ENCODE measurements at places on chromosomes 3 and 15.

GRCh38 chr3:188769831-188770230, 401.9 kb upstream of the TPRG1 start:
- DNase-seq: no peak

DNA sequence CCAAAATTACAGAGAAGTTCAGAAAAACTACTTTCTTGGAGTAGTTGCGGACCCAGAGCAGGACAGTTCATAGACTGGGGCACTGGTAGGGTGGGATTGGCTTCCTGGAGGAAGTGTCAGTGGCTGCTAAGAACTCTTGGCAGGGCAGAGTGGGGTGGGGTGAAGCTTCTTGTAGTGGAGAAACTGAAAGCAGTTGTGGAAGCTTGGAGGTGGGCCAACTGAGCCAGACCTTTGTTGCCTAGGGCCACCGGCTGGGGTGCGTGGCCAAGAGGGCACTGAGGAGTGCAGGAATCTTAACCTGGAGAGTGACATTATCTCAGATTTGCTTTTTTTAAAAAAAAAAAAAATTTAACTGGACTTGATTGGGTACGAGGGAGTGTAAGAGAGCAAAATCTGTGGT, 3.1 kb downstream of the KAT2B start:
- peak; percentile 37 for DNase-seq

GRCh38 chr3:47163169-47164006, 525 bp downstream of the SETD2 start:
- DNase-seq: peak; percentile 60

- DNase-seq: no peak
These were observed 354.5 kb downstream of the WDR72 start for GRCh38 chr15:53404930-53405493.

GRCh38 chr3:141452045-141452444, 34.8 kb upstream of the RASA2 start:
- peak; percentile 18 for DNase-seq

- DNase-seq: no peak
These were observed 48.7 kb upstream of the GATM start for GRCh38 chr15:45427085-45427484.

DNA sequence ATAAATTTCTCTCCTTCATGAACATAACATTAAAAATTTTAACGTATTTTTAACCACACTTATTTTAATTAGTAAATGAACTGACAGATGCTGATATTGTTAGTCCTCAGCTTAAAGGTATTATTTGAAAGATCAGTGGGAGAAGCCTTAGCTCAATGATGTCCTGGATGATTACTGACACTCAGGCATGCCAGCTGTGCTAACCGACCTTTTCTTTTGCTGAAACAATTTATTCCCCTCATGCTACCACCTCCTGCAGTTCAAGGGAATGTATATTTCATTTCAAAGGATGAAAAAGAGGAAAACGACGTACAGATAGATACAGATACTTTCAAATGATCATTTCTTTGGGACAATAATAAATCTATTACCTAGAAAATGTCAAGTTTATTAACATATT, 620.8 kb downstream of the FGF12 start:
- DNase-seq: no peak

GRCh38 chr3:46324036-46324435, 29.9 kb upstream of the CCR2 start:
- no peak for DNase-seq

DNA sequence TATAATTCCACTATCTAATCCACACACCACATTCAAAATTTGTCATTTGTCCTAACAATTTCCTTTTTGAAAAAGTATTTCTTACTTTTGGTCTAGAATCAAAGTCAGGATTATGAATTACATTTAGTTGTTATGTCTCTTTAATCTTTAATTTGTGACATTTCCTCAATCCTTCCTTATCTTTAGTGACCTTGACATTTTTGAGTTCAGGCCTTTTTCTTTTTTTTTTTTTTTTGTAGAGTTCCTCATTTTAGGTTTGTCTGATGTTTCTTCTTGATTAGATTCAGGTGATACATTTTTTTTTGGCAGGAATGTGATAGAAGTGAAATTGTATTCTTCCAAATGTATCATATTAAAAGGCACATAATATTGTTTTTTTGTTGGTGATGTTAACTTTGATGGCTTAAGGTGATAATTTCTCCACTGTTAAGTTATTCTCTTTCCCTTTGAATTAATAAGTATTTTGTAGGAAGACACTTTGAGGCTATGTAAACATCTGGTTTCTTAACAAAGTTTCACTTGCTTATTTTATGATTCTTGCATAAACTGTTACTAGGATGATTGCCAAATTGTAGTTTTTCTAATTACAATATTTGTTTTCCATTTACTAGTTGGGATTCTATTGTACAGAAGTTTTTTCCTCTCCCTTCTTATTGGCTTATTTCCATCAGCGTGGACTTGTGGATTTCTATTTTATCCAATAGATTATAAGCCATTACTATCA, 16.3 kb downstream of the SLC35G2 start:
- DNase-seq: no peak

DNA sequence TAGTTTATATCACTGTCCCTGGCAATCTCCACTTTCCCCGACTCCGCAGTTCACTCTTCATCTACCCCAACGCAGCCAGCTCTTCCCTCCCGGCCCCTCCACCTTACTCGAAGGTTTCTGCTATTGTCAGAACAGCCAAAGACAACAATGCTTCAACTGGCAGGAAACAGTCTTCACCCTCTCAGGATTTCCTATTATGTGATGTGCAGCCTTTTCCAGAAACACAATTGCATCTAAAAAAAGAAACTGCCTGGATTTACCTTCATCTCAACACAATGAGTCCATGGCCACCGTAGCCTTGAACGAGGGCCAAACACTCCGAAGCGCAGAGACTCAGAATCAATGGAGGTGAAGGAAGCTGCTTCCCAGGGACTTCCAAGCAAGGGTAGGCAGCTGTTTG, 182.1 kb upstream of the TSC22D2 start:
- DNase-seq: no peak

DNA sequence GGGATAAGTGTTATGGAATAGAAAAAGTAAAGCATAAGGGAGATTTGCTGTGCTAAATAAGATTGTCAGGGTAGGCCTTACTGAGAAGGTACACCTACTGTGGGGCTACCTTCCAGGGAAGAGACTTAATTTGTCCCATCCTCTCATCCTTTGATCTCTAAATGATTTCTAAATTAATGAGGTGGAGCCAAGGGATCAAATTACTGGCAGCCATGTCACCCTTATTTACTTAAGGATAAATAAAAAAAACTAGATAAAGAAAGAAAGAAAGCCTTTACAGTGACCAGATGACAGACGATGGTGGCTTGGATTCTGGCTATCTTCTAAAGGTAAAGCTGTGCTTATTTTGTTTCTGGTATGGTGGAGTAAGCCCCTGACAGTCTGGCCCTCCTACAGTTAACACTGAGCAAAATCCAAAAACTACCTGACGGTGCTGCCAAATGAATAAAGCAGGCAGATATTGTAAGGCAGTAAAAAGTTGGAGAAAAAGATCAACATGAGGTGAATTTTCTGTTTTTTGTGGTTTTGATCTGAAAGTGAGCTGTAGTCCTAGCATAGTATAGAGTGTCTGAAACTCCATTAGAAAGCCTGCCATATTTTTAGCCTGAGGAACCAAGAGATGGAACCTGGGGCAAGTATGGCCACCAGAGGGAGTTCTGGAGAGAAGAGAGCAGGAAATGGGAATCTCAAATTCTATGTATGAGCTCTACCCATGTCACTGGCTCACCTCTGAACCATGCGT, 285.1 kb upstream of the MANF start:
- peak; percentile 5 for DNase-seq

DNA sequence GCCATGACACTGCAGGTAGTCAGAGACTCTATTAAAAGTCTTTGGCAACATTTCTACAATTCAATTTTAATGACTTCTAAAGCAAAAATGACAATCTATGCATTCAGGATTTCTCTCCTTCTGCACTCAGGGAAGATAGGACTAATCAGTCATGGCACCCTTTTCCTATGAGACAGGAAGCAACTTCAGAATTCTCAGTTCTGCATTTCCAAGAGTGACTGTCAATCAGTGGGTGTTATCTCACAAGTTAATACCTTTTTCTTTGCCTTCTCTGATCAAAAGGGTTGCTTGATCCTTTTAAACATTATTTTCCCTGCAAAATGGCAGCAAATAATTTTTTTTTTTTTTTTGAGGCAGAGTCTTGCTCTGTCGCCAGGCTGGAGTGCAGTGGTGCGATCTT, 7.8 kb upstream of the ICE2 start:
- DNase-seq: no peak

- DNase-seq: no peak
These were observed 6.1 kb downstream of the GATA2 start for GRCh38 chr3:128486681-128487537.

GRCh38 chr15:41585127-41586047, 26.4 kb downstream of the TYRO3 start:
- DNase-seq: peak; percentile 35

GRCh38 chr3:31091748-31092147, 197.3 kb upstream of the GADL1 start:
- no peak for DNase-seq

- DNase-seq: no peak
These were observed 209.6 kb upstream of the PFN2 start for GRCh38 chr3:150180334-150180733.

- DNase-seq: no peak
These were observed 17.4 kb downstream of the PLSCR4 start for GRCh38 chr3:146233487-146233886.

GRCh38 chr3:105499961-105500360, 133.3 kb downstream of the ALCAM start:
- DNase-seq: no peak

- no peak for DNase-seq
These were observed 2.1 kb downstream of the SLC41A3 start for GRCh38 chr3:126081618-126082361.

GRCh38 chr15:92429378-92430068, 35.8 kb downstream of the ST8SIA2 start:
- no peak for DNase-seq

DNA sequence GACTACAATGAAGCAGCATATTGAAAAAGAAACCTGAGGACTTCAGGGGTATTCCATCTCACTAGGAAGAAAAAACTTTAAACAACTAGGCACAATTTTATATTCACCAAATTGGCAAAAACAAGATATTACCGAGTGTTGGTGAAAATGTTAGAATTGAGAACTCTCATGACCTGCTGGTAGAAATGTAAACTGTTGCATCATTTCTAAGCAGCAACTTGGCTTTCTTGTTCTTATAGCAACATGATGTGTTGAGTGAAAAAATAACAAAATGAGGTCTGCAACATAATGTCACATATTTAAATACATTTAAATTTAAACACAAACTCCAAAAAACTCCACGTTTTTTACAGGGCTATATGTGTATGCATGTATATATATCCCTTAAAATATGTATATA, 59.0 kb upstream of the SPPL2A start:
- no peak for DNase-seq

DNA sequence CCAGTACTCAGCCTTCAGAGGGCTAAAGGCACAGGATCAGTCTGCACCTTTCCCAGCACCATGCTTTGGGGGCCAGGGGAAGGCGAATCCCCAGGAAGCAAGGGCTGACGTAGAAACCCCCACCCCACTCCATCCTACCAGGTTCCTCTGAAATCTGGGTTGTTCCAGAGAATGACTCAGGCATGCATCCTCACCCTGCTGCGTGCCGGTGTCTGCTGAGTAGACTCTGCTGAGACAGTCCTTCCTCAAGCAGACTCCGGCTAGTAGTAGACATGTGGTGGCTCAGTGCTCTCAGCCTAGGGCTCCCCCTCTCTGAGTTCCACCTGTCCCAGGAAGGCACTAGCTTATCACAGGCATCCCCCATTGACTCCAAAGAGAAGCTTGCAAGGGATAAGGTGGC, 9.0 kb downstream of the TMEM43 start:
- no peak for DNase-seq

- DNase-seq: no peak
These were observed 244.8 kb upstream of the RGMA start for GRCh38 chr15:93333796-93334195.

- no peak for DNase-seq
These were observed 88.9 kb downstream of the PTPRG start for GRCh38 chr3:61650276-61650675.

GRCh38 chr15:101684384-101684783, 32.2 kb upstream of the TM2D3 start:
- no peak for DNase-seq

- DNase-seq: no peak
These were observed 26.2 kb upstream of the TRPM1 start for GRCh38 chr15:31127596-31128261.

DNA sequence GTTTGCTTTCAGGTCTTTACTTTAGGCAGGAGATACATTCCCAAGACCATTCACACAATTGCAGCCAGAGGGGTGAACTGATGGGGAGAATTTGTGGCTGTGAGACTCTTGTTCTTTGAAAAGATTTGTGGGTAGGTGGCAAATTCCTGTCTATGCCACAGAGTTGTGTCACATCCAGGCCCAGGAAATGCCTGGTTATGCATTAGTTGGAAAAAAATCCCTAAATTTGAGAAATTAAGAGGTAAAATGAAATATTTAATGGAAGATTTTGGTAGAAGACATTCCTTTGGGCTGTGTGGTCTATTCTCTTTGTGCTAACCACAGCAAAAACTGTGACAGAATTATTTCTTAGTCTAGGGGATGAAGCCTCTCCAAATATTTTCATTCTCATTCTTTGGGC, 28.8 kb downstream of the SAMMSON start:
- DNase-seq: no peak

- DNase-seq: no peak
These were observed at the start of gene PRR23A for GRCh38 chr3:139006051-139006716. Gene PRR23A, minus strand, starts transcription at chr3:139006268. Its CDS starts 0 bp downstream, at chr3:139006268.

DNA sequence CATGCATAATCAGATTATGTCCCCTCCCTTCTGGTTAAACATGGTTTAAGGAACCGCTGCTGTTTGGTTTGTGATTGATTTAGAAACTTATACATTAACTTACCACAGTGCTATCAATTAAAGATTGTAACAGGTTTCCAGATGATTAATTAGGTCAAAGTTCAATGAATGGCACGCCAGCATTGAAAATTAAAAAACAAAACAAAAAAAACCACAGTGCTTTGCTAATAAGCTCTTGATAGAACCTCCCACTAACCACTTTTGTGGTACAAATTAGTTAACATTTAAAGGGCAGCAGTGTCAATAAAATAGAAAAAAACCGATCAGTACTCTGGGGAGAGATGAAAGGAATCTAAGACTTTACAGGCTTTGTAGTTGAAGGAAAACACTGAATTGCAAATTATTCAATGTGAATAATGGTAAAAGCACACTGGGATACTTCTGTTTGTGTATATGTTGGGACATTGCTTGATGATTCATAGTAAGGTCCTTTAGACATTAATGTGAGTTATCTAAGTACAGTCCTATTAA, 7.6 kb upstream of the C3orf38 start:
- DNase-seq: no peak

GRCh38 chr3:140845882-140846281, 95.8 kb upstream of the SLC25A36 start:
- no peak for DNase-seq

GRCh38 chr3:10912786-10913185, 79.8 kb upstream of the SLC6A1 start:
- no peak for DNase-seq

- no peak for DNase-seq
These were observed 165.3 kb downstream of the FNDC3B start for GRCh38 chr3:172204716-172205115.

- DNase-seq: no peak
These were observed 5.9 kb downstream of the SATB1 start for GRCh38 chr3:18419232-18419631.

- DNase-seq: no peak
These were observed 4.0 kb downstream of the CLRN1 start for GRCh38 chr3:150968341-150969035.

All from activated CD4-positive, alpha-beta T cell treated with anti-CD3 and anti-CD28 coated beads for 4 hours (primary cell).